Stimulated activated naive CD8-positive, alpha-beta T cell treated with anti-CD3 and anti-CD28 coated beads, Interleukin-15, Interleukin-2, amounts not matched to agents 100 U/mL and 50 U/mL, for 24 hours (primary cell): ENCODE measurements at places on chromosomes 4 and X.
A peak's percentile ranks its signal among the peaks of the same experiment; 100 is the strongest.

- no peak for DNase-seq
Observed at GRCh38 chr4:17662694-17663093, 48.3 kb downstream of the MED28 start.

- no peak for DNase-seq
Observed at GRCh38 chrX:137562096-137562495, 3.8 kb upstream of the ZIC3 start.

DNA sequence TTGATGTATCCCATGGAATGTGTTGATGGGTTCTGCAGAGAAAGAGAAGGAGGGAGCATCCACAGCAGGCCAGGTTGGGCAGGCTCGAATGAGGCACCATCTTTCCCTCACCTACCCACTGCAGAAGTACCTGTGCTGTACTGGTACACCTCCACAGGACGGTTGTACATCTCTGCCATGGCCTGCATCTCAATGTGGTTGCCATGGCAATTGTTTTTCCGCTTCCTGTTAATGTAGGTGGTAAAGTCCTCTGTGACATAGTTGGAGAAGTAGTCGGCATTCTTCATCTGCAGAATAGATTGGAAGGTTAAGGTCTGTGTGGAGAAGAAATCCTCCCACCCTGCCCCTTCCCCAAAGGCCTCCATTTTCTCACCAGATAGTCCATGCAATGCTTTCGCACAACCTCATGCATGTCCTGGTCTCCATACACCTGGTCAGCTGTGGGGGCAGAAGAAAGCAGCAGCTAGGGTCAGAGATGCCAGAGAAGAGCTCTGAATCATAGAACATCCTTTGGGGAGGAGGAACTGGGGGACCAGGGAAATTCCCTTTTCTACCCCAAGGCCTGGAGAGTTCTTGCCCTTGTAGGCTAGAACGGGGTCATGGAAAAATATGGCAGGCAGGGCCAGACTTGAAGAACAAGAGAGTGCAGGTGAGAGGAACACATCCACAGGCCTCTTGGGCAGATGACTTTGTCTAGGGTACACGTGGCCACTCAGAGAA lies 15.9 kb upstream of the PIM2 start:
- peak; percentile 42 for DNase-seq

- no peak for DNase-seq
Observed at GRCh38 chr4:168485156-168485910, 5.0 kb upstream of the DDX60L start.
